ENCODE measurements at places on chromosomes 11 and 22.

DNA sequence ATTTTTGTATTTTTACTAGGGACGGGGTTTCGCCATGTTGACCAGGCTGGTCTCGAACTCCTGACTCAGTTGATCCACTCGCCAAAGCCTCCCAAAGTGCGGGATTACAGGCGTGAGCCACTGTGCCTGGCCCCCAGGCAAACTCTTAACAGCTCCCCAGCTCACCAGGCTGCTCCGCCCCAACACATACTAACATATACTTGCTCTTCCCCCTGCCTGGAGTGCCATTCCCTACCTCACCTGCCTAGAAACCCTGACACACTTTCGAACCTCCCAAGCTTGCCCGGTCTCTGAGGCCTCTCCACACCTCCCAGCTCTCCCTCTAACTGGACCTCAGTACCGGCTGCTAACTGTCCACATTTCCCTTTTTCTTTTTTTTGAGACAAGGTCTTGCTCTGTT is 8.5 kb downstream of the MAP4K2 start:
- DNase-seq = no peak

GRCh38 chr22:45450921-45451651 is 37.6 kb downstream of the RIBC2 start:
- DNase-seq = no peak

DNA sequence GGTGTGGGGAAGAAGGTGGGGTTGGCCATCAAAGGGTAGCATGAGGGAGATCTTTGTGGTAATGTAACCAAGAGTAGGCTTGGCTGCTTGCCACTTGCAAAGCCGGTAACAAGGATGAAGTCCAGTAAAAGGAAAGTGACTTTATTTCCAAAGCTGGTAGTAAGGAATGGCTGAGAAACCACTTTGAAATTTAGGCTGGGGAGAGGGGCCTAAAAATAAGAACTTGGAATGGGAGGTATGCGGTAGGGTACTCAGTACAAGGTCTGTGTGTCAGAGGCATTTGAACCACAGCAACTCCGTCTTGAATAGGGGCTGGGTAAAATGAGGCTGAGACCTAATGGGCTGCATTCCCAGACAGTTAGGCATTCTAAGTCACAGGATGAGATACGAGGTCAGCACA is 216.0 kb upstream of the ISX start:
- peak; percentile 3 for DNase-seq

GRCh38 chr11:3667149-3668035 is 3.8 kb downstream of the CHRNA10 start:
- DNase-seq = no peak

DNA sequence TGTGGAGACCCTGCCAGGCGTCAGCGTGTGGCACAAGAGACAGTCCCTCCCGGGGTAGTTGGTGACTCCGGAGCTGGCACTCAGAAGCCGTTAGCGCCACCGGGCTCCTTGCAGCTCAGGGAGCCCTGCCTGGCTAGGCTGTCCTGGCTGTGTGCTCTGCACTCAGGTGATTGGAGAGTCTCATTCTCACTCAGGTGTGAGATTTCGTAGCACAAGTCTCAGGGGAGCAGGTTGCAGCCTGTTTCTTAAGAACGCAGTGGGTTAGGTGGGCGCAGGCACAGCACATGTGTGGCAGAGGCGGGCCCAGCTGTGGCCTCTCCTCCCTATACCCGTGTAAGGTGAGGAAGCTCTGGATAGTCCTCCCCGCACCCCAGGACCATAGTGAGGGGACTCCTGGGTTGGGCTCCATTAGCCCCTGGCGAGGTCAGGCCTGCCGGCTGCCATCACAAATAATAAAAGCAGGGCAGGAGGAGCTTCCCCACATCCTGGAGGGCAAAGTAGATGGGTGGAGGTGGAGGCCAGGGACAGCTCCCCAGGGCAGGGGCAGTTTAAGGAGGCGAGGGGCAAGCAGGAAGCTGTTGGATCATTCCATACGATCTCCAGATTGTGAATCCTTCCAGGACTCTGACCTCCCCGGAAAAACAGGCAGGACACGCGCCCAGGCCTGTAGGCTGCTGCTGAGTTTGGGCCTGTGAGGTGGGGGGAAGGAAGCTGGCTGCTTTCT is 39.4 kb downstream of the SBF1 start:
- DNase-seq = peak; percentile 32

DNA sequence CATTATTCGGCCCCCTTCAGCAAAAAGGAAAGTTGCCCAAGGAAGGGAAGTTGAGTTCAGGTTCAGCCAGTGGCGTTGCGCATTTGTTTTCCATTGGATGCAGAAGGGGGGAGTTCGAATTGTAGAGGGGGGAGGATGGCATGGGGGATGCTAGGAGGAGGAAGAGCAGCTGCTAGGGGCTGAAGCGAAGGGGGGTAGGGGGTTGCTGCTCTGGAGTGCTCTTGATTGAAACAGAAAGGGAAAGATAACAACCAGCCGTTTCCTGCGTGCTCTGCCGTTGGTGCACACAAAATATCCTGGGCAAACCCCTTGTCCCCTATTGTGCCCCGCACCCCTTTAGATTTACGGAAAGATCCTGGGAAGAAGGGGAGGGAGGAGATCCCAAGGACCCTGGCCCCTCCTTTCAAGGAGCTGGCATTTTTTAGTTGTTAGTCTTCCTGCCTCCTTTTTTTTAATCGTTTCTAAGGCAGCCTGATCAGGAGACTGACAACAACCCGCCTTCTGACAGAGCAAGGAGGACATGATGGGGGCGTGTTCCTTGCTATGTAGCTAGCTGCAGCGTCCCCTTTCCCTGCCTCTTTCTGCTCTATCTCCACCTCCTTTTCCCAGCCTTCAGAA is 2.1 kb downstream of the KMT2A start:
- peak; percentile 43 for DNase-seq

- DNase-seq = no peak
These were observed 50.2 kb upstream of the CCDC34 start for GRCh38 chr11:27413218-27413617.

DNA sequence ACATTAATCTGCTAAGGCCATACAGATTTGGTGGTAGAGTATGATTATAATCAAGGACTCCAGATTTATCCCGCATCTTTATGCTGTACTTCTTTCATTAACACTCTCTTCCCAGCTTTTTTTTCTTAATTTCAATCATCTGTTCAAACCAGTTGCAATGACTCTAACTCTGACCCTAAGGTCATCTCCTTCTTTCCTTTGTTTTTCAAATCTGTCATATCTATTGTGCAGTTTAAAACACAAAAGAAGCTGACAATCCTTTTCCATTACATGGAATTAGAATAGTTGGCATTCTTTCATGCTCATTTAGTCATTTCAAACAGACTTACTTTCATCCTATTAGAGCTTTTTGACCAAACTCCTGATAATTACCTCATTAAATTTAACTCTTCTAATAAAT is 53.6 kb upstream of the GRM5 start:
- DNase-seq = peak; percentile 1

DNA sequence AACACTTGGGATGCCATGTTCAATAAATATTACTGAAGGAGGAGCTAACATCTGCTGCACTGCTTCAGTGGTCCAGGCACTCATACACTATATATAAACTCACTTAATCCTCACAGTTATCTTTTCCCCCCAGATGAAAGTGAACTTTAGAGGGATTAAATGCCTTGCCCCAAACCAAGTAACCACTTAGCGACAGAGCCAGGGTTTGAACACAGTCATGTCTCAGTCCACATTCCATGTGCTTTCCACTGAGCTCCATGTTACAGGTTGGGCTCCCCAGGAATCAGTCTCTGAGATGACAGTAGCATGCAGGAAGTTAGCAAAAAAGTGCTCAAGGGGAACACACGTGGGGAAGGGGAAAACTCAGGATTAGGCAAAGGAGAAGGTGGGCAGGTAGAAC is 59.3 kb downstream of the ENDOD1 start:
- no peak for DNase-seq

DNA sequence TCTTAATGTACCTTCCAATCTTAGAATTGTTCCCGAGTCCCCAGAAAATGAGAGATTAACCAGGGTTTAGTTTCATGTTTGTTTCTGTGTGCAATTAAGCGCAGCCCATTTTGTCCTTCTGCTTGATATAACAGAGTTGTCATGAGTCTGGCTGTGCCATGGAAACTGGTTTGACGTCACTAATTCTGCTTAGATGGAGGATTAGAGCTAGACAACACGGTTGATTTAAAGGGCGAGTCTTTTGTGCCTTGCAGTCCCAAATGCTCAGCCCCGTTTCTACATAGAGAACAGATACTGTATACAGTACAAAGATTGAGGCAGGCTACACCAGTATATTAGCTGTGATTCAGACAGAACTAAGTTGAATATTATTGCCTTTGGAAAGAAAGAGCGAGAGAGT is 45.5 kb upstream of the ALKBH3 start:
- DNase-seq = peak; percentile 54

- no peak for DNase-seq
These were observed 19.4 kb downstream of the OSBP2 start for GRCh38 chr22:30714062-30714461.

GRCh38 chr11:11397781-11398180 is 44.7 kb upstream of the CSNK2A3 start:
- DNase-seq = no peak

Measured in trophoblast cell (in vitro differentiated cells and primary cell).